ENCODE measurements at places on chromosomes 13 and 19.

GRCh38 chr19:28018499-28018898 lies 1194.5 kb downstream of the UQCRFS1 start:
- no peak for DNase-seq

DNA sequence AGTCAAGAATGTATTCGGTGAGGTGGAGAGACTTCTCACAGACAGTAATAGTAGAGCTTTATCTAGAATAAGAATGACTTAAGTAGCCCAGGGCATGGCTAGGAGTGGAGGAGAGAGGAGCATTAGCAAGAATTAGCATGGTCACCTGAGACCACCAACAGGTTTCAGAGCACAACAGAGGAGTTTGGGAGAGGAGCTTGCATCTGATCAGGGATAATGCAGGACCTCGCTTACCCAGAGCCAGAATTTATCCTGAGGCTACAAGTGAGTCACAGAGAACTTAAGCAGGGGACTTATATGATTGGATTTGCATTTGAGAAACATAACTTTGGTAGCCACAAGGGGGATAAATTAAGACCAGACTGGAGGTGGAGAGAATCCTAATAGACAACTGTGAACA lies 102.1 kb upstream of the FNDC3A start:
- DNase-seq, result no peak

DNA sequence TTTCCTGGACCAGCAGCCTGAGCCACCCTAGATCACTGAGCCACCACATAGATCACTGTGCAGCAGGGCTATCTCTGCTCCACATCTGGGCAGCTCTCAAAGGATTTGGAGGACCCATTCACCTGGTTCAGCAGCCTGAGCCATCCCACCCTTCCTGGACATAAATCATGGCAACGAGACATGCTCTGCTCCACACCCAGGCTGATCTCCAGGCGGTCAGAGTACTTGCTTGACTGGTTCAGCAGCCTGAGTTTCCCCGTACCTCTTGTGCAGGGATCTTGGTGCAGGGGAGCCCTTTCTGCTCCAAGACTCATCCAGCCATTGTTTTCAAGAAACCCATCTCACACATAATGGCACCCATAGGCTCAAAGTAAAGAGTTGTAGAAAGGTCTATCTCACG lies 195.3 kb downstream of the LIG4 start:
- DNase-seq, result no peak

- no peak for DNase-seq
Measured at GRCh38 chr13:42148538-42148937, 100.1 kb downstream of the DGKH start.

DNA sequence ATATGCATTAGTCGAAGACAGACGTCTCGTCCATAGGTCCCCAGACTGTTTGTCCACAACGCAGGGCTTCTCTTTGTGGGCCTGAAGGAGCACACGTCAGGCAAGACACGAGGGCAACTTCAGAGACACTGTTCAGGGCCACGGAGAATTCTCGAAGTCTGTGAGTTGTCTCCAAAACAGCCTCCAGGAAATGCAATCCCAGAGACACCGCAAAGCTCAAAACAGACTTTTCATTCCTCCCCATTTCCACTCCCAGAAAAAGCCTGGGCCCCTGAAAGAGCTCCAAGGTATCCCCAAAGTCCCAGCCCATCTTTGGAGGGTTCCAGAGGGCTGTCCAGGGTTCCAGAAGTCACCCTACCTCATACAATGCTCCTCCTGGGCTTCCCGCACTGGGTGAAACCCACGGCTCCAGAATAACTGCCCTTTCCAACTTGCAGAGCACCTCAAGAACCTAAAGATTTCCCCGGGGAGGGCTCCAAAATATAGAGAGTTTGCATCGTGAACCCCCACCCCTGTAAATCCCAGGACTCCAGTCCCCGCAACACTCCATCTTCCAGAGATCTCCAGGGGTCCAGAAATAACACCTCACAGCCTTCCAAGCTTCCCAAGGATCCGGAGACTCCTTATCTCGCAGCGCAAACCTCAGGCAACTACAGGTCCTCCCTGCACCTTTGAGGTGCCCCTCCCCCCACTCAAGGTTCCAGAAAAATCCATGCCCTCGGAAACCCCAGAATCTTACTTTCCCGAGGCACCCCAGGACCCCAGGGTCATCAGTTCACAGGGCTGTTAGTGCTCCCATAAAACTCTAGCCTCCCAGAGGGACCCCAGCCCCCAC lies 687 bp upstream of the FTL start:
- no peak for DNase-seq

- DNase-seq, result no peak
Measured at GRCh38 chr13:27005556-27005955, 166.1 kb downstream of the USP12 start.
